ENCODE measurements at places on chromosomes 4 and X.

DNA sequence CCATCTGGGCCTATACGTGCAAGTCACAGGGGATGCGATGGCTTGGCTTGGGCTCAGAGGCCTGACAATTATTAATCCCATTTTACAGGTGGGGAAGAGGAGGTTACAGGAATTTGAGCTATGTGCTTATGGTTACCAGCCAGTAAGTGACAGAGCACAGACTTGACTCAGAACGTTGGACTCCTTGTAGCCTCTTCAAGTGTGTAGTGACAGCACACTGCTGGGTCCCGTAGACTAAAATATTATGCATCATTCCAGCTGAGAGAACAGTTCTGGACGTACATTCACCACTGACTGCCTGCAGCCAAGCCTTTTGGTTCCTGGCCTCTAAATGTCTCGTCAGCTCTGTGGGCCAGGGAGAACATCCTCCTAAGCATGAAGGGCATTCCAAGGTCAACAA is 314.5 kb downstream of the GPAT3 start:
- no peak for DNase-seq

GRCh38 chr4:17072483-17072882 is 174.0 kb upstream of the LDB2 start:
- DNase-seq: no peak

- no peak for DNase-seq
Measured at GRCh38 chr4:112517067-112517634, 1.2 kb upstream of the NEUROG2 start.

DNA sequence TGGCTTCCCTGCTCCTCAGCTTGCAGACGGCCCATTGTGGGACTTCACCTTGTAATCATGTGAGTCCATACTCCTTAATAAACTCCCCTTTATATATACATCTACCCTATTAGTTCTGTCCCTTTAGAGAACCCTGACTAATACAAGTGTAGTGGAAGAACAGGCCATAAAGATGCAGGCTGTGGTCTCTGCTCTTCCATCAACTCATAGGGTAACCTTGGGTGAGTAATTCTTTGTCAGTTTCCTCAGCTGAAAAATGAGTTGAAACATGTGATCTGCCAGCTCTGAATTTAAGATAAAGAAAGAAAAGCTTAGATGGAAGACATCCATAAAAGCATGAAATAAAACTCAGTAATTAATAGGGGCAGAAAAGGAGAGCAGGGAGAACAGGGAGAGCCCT is 103.6 kb downstream of the ENOX2 start:
- no peak for DNase-seq

Data from NCI-H1105 (cell line).